ENCODE measurements at places on chromosomes 7 and 10.
A peak's percentile ranks its signal among the peaks of the same experiment; 100 is the strongest.

GRCh38 chr10:89216056-89216455 lies 8.9 kb upstream of the CH25H start:
- DNase-seq = no peak

DNA sequence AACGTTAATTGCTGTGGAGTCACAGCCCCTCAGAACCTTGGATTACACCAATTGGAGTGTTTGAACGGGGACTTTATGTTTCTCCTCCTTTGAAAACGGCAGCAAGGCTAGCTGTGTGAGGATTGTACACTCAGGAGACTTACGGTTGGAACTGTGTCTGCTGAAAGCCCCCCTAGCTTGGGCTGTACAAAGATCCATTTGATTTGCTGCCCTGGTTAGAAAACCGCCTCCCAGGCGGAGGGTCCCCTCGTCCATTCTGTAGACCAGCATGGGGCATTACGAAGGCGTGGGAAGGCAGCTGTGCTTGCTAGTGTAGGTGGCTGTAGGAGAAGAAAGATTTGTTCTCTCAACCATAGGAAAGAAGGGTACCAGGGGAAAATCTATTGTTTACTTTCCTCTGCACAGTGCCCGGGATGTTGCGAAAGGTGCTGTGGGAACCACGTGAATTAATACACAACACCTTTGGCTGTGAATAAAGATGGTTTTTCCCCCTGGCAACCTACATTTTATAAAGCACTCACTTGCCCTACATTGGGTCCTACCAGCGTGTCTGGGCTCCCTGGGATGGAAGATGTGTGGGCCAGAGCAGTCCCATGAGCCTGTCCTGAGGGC lies 73.4 kb upstream of the BTBD16 start:
- DNase-seq = no peak

DNA sequence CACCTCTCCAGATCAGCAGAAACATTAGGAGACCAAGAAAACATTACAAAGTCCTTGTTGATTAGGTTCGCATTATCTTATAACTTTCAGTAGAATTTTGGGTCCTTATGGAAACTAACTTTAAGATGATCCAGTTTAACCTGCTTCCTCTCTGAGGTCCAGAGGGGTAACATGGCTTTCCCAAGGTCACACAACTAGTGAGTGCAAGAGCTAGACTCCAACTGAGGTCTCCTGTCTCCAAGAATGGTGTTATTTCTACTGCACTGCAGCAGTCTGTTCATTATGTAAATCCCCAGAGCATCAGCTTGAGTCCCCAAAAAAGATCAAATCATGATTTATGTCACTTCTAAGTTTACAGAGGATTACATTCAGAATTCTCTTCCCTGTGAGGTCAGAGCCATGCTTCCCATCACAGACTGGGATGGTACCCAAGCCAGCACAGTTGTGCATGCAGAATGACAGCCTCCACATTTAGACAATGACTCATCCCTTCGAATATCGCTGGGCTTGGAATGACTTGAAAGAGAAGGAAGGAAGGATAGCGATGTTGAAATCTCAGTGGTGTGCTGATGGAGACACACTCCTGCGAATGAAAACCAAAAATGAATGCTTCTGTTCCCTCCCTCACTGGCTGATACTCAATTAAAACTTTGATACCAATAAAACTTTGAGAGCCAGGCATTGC lies 163.1 kb upstream of the PLXNA4 start:
- peak; percentile 88 for DNase-seq

DNA sequence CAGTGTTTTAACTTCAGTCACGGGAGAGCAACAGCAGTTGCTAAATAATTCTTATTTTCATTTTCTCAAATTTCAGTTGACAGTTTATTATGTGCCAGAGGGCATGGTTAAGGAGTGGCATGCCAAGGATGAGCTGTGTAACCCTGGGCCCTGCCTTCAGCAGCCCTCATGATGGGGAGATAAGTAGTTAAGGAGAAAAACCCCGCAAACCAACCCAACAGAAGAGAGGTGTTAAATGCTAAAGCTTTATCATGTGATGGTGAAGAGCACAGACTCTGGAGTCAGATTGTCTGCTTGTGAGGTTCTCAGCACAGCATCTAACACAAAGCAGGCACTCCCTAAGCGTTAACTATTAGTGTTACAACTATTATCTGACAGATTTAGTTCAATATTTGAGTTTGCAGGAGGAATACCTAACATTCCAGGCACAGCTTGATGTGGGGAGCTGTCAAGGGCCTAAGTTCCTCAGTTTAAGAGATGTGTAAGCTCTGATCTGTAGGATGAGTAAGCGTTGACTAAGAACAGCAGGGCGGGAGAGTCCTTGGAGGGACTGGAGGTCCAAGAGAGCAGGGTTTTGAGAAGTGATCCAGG lies 29.6 kb downstream of the STAM start:
- DNase-seq = peak; percentile 95

DNA sequence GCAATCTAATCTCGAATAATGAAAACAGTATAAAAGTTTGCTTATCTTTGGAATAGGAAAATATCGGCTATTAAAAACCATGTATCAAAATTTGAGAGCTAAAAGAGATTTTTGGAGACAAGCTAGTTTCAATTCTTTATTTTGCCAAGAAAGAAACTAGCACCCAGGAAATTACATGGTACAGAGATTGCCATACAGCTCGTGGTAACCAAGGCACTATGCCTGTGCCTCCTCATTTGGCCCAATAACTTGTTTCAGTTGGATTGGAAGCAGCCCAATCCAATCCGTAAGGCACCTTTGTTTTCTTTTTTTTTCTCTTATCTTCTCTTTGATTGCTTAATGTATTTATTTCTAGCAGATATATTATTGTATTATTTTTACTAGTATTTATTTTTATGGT lies 55.0 kb downstream of the GNAI1 start:
- no peak for DNase-seq

DNA sequence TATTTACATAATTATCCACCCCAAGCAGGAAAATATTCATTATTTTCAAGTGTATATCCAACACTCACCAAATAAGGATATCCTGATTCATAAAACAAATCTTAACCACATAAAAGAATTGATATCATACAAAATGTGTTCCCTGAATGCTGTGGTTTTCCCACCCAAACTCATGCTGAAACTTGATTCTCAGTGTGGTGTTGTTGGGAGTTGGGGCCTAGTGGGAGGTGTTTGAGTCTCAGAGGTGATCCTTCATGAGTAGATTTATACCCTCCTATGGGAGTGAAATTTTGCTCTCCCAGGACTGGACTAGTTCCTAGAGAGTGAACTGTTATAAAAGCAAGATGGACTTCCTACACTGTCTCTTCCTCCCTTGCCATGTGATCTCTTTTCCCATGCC lies 1028.3 kb downstream of the SORCS1 start:
- no peak for DNase-seq

DNA sequence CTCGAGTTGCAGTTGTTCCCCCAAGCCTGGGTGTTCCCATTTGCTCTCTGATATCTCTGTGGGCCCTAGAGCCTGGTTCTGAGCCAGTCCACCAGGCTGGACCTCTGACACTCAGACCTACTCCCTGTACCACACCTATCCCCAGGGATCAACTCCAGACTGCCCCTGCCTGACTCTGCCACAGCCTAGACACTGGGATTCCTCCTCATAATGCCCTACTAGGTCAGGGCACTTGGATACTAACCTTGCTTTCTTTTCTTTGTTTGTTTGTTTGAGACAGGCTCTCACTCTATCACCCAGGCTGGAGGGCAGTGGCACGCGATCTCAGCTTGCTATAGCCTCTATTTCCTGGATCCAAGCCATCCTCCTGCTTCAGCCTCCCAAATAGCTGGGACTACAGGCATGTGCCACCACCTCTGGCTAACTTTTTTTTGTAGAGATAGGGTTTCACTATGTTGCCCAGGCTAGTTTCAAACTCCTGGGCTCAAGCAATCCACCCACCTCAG lies 30.8 kb upstream of the PDCD4 start:
- no peak for DNase-seq

DNA sequence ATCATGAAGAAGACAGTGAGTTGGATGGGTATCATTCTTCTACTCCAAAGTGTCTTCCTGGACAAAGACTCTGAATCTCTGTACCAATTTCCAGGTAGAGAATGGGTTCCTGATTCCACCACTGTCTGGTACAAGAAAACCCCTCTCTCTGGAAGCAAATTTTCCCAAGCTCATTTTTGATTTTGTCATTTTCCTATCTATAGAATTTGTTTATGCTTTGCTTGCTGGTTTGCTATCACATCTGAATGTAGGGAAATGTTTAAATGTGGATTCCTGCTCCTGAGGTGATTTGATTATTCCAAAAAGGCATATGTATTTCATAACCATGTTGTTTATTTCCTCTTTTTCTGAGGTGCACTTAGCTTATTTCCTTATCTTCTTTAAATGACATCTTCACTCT lies at the start of gene TAS2R16:
Gene TAS2R16 (minus strand): TSS at position 101 of the 400 bp plus-strand sequence. CDS start 66 bp downstream, at position 35.
- DNase-seq = no peak

GRCh38 chr10:33153968-33154327 lies 180.5 kb downstream of the NRP1 start:
- no peak for DNase-seq

DNA sequence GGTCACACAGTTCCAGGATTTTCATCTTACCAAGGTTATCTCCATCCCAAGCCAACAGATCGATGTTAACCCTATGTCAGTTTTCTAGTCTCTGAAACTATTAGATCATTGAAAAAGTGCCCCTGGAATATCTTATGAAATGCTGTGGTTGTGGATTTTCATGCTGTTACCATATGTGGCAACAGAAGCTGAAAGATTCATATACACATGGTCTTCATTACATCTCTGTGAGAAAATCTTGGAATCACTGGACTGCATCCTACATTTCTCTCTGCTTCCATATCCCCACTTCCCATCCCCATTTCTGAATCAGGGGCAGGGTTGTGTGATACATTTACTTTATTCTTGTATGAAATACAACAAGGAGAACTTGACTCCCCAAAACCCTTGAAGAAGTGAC lies 146.1 kb downstream of the SLC16A9 start:
- peak; percentile 33 for DNase-seq

- no peak for DNase-seq
Observed at GRCh38 chr10:88781206-88781605, 21.3 kb upstream of the LIPM start.
